ENCODE measurements at places on chromosomes 3 and 15. TPM values are rescaled to one million over a fixed set of nuclear protein-coding genes. Genes with fewer than 3 reads are reported as not detected.

The GABRG3 gene
- polyA plus RNA-seq, result not detected

The CIDEC gene
- polyA plus RNA-seq, result 0.14 TPM

The CPNE9 gene
- polyA plus RNA-seq, result not detected

DNA sequence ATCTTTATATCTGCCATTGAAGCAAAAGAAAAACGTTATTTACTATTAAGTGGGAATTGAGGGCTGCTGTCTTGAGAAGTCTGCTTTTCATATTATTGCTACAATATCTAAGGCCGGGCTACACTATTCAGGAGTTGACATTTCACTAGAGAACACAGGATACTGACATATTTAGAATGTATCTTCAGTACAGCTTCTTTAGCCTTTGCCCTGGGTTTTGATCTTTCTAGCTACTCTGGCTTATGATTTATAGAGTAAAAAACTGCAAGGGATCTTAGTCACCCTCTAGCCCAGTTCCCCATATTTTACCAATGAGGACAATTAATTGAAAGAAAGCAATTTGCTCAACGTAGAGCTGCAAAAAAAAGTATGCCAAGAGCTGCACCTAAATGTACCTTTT lies 307.4 kb upstream of the DPPA4 start:
- no peak for DNase-seq

DNA sequence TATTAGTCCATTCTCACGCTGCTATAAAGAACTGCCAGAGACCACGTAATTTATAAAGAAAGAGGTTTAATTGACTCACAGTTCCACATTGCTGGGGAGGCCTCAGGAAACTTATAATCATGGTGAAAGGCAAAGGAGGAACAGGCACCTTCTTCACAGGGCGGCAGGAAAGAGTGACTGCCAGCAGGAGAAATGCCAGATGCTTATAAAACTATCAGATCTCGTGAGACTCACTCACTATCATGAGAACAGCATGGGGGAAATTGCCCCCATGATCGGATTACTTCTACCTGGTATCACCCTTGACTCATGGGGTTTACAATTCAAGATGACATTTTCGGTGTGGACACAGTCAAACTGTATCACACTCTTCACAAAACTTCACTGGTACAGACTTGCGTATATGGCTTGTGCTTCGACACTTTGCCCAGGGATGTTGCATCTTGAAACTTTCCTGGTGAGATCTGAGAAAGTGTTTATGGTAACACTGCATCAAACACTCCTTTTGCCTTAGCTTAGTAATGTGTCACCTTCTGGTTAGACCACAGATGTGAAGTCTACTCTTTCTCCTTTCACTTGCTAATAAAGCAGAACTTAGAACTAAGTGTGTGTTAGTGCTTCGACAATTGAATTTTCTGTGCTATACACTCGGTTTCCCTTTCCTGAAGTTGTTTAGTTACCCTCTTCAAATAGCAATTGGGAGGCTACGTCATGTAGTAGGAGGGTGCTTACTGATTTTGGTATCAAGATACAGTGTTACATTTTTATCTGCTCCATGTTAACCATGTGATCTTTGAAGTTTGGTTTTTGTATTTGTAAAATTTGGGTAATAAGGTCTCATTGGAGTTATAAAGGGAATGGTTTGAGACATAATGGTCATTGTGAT lies 185.7 kb downstream of the LPP start:
- DNase-seq, result no peak

The GABRB3 gene
- 0.03 TPM for polyA plus RNA-seq

The GPR149 gene
- polyA plus RNA-seq, result not detected

The CADM2 gene
- not detected for polyA plus RNA-seq

GRCh38 chr3:111547631-111548030 lies 5.6 kb downstream of the CD96 start:
- DNase-seq, result no peak

Data from endothelial cell of umbilical vein (primary cell).